ENCODE measurements at places on chromosomes 11 and 22. TPM values are rescaled to one million over a fixed set of nuclear protein-coding genes. Genes with fewer than 3 reads are reported as not detected.

CHRM1 gene
- 0.70 TPM for polyA plus RNA-seq

GRCh38 chr11:11247086-11247485 lies 106.0 kb downstream of the CSNK2A3 start:
- DNase-seq = no peak

DNA sequence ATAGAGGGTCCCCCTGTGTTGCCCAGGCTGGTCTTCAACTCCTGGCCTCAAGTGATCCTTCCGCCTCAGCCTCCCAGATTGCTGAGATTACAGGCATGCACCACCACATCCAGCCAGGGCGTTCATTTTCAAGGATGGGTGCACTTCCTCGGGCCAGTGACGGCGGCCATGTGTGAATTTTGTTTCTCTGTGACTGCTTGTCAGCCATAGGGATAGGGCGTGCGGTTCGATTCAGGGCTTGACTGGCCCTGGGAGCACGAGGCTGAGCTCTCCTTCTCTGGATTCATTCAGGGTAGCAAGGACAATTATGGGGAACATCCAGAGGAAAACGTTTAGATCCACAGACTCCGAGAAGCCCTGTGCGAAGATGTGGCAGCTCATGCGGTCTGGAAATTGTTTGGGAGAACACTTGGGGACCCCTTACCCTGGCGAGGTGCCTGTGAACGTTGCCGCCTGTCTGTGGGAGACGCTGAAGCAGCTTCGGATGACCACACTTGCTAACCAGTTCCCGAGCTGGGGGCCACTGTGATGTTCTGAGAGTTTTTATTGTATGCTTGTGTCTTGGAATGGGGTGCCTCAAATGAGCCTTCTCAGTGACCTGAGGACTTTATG lies 2.9 kb downstream of the PTDSS2 start:
- no peak for DNase-seq

GRCh38 chr11:118872403-118872821 lies 11.3 kb upstream of the CXCR5 start:
- DNase-seq = no peak

- DNase-seq = no peak
Observed at GRCh38 chr11:61476371-61476770, 32.2 kb upstream of the LRRC10B start.
